ENCODE measurements at places on chromosomes 6 and 20.

DNA sequence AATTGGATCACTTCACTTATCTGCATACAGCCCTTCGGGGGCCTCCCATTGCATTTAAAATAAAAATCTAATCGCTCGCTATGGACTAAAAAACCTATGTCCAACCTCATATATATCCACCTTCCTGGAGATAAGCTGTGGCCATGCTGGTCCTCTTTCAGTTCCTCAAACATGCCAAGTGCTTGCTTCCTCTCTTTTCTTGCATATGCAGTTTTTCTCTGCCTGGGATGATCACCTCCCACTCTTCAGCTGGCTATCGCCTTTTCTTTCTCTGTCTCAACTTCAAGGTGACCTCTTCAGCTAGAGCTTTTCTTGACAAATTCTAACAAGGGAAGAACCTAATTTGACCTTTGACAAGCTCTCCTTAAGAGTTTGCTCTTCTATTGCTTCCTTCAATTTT is 5.6 kb upstream of the TFB1M start:
- no peak for DNase-seq

DNA sequence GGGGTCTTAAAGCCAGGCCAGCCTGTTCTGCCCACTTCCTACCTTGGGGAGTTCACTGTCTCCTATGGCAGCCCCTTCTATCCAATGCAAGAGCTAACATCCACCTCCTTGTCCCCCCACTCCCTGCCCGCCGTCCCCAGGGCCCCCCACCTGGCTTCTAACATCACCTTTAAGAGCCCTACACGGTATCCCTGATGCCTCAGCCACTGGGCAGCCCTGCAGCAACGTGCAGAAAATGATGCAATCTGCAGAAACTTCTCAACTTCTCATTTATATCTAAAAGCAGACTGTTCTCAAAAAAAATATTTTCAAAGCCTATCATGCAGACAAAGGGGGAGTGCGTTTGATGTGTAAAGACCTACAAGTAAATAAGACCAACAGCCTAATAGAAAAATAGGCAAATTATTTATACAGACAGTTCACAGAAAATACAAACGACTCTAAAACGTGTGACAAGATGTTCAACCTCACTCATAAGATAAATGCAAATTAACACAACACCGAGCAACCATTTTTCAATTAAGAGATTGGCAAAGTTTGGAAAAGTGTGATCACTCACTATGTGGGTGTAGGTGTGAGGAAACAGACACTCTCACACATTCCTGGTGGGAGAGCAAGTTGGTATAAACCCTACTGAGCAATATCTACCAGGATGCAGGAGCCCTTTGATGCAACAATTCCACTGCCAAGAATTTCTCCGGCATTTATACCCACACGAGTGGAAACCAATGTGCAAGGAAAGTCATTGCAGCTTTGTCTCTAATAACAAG is 15.1 kb upstream of the HCK start:
- no peak for DNase-seq

DNA sequence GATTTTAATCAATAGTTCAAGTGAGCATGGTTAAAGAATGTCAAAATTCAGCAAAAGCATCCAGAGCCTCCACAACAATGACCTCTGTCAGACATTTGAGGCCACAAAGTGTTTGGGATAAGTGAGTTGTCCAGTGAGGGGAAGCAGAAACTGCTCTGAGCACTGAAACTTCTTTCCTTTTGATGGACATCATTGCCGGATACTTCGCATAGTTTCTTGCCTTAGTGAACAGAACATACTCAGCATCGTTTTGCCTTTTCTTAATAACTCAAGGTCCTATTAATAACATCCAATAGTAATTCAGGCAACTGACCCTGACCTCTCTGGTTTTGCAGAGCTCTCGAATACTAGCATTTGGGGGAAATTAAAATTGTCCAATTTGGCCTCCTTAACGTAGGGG is 78.6 kb downstream of the EDN3 start:
- no peak for DNase-seq

DNA sequence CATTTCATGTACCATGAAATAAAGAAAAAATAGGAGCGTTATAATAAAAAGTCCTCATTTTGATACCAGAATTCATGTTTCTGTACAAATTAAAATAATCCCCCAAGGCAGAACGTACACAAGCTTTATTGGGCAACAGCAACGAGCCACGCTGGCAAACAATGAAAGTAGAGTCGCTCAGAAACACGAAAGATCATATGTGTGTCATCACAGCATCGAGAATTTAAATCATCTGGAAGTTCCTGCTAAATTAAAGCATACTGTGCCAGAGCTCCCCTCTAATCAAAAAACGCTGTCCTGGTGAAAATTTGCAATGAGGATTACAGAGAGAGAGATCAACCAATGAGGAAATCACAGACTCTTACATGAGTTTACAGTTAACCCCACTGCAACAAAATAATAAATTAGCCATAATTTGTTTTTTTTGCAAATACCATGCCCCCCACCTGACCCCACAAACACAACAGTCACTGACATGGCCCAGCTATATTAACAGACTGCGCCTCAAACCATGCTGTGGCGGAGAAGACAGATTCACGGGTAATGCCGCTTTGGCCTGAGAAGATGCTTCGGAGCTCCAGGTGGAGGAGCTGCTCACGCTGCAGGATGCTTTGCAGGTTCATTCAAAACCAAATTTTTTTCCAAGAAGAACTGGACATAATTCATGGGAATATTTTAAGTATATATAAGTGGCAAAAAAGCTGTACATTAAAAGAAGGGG is 54.3 kb upstream of the NFATC2 start:
- DNase-seq = no peak

DNA sequence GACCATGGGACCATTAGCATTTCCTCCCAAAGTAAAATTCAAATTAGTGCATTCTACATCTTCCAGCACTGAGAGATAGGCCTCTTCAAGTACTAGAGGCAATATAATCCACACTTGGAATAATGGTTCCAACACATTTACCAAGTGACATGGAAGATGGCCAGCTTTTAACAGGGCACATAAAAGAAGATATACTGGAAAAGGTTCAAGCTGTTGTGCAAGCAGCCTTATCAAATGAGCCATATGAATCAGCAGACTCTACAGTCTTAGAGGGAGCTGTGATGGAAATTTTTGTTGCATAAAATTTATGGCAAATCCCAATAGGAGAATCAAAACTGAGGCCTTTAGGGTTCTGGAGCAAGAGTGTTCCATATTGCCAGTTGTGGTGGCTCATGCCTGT is 526.6 kb upstream of the IRAK1BP1 start:
- no peak for DNase-seq

All from CD8-positive, alpha-beta T cell (primary cell).